ENCODE measurements at places on chromosomes 1 and 21. TPM values are rescaled to one million over a fixed set of nuclear protein-coding genes. Genes with fewer than 3 reads are reported as not detected.

The SMG5 gene
- 77.0 TPM for total RNA-seq

The ELOVL1 gene
- 66.6 TPM for total RNA-seq

The C2CD4D gene
- not detected for total RNA-seq

The GPR25 gene
- 3.1 TPM for total RNA-seq

Data from B cell (primary cell).